ENCODE measurements at places on chromosomes 2 and 18.

DNA sequence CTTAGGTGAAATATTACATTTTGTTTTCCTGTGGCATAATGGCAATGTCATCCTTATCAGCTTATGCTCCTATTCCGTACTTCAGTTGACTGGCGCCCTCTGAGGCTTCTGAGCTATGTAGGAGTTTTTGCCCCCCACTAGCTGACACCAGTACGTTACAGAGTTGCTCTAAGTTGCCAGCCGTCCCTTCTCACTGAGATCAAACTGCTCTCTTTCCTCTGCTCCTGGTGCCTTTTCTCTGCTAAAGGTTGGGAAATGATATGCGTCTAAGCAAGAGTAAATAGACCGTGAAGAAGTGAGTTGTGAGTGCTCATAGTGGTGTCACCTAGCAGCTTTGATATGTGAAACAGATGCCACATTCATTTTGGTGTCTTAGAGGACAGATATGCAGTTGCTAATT is 99.2 kb downstream of the RAPGEF4 start:
- no peak for DNase-seq
- H3K4me1 ChIP-seq, result no peaks in the 10 kb centered on the region
- no peak overlapping the region for H3K27ac ChIP-seq
- no peaks in the 10 kb centered on the region for H3K36me3 ChIP-seq
- H3K4me3 ChIP-seq, result no peak overlapping the region

- H3K27me3 ChIP-seq, result no peaks in the 10 kb centered on the region
- DNase-seq, result no peak
- H3K4me1 ChIP-seq, result no peaks in the 10 kb centered on the region
- no peak overlapping the region for H3K27ac ChIP-seq
These were observed 426.7 kb upstream of the SMIM21 start for GRCh38 chr18:75854174-75854573.

GRCh38 chr2:120239488-120240287 is 13.0 kb upstream of the RALB start:
- H3K36me3 ChIP-seq, result no peaks in the 10 kb centered on the region
- no peak overlapping the region for H3K27ac ChIP-seq
- H3K27me3 ChIP-seq, result no peaks in the 10 kb centered on the region
- DNase-seq, result peak; percentile 17
- no peak overlapping the region for H3K4me3 ChIP-seq

DNA sequence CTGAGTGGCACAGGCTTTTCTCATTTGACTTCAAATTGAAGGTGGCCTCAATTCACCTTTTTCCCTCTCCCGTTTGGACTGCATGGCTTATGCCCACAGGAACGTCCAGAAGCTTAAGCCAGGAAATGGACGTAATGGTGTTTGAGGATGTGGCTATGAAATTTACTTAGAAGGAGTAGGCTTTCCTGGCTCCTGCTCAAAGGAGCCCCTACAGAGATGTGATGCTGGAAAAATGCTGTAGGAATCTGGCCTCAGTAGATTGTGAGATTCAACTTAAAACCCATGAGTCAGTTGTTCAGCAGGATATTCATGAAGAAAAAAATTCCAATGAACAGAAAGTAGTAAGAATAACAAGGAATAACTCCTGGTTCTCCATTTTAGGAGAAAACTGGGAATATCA is 129.0 kb downstream of the ICOS start:
- H3K4me1 ChIP-seq, result no peaks in the 10 kb centered on the region
- no peak overlapping the region for H3K4me3 ChIP-seq
- no peaks in the 10 kb centered on the region for H3K27me3 ChIP-seq
- H3K36me3 ChIP-seq, result no peaks in the 10 kb centered on the region
- no peak for DNase-seq

- no peaks in the 10 kb centered on the region for H3K36me3 ChIP-seq
- no peaks in the 10 kb centered on the region for H3K4me1 ChIP-seq
- no peak overlapping the region for H3K4me3 ChIP-seq
- DNase-seq, result no peak
- H3K27ac ChIP-seq, result no peak overlapping the region
- H3K27me3 ChIP-seq, result no peaks in the 10 kb centered on the region
These were observed 190.1 kb upstream of the SLC35G4 start for GRCh38 chr18:11419338-11419737.

GRCh38 chr18:78939734-78940494 is 39.7 kb upstream of the SALL3 start:
- no peak for DNase-seq
- H3K4me3 ChIP-seq, result no peak overlapping the region
- no peak overlapping the region for H3K27ac ChIP-seq
- H3K4me1 ChIP-seq, result no peaks in the 10 kb centered on the region
- no peaks in the 10 kb centered on the region for H3K27me3 ChIP-seq

DNA sequence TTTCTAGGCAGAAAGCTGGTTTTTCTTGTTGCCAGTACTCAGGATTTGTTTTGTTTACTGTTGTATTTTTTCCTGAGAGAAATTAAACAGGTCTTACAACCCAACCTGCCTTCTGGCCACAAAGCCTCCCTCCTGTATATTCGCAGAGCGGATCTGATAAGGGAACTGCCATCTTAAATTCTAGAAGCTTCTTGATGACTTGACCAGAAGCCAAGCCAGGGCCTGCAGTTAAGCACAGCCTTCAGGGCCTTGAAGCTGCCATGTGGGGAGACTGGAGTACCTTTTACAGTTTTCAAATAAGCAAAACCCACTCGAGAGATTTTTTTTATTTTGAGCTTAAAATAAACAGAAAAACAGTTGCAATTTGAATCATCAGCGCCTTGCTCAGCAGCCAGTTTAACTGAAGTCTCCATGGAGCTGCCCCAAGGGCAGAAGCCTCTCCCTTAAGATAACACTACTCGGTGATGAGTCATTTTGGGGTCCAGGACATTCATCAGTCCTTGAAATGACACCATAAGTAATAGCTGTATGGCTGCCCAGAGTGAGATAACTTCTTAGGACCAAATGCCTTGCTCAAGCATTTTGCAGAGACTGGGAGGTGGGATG is 51.5 kb upstream of the PHLPP1 start:
- no peaks in the 10 kb centered on the region for H3K27me3 ChIP-seq
- H3K27ac ChIP-seq, result no peak overlapping the region
- H3K4me3 ChIP-seq, result no peak overlapping the region
- no peaks in the 10 kb centered on the region for H3K4me1 ChIP-seq
- no peaks in the 10 kb centered on the region for H3K36me3 ChIP-seq

GRCh38 chr18:58784601-58785137 is 80.0 kb upstream of the ZNF532 start:
- no peaks in the 10 kb centered on the region for H3K27me3 ChIP-seq
- no peak overlapping the region for H3K4me3 ChIP-seq
- peaks cover 42% of the 10 kb centered on the region for H3K4me1 ChIP-seq
- peak; percentile 77 for DNase-seq

DNA sequence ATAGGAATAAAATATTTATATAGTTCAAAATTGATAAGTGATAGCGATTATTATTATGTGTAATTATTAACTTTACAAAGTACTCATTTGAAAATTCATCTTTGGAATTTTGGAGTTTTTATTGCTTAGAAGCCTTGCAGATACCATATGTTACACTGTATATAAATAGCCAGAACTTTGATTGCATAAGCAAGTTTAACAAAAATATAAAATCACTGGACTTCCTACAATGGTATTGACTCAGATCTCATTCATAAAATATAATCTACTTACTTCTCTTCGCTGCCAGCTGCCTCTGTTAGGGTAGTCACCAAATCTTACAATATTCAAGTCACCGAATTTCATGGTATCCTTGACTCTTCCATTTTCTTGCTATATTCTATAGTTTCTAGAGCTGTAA is 22.5 kb downstream of the KLHL14 start:
- no peak overlapping the region for H3K27ac ChIP-seq
- no peak for DNase-seq
- H3K4me1 ChIP-seq, result no peaks in the 10 kb centered on the region

DNA sequence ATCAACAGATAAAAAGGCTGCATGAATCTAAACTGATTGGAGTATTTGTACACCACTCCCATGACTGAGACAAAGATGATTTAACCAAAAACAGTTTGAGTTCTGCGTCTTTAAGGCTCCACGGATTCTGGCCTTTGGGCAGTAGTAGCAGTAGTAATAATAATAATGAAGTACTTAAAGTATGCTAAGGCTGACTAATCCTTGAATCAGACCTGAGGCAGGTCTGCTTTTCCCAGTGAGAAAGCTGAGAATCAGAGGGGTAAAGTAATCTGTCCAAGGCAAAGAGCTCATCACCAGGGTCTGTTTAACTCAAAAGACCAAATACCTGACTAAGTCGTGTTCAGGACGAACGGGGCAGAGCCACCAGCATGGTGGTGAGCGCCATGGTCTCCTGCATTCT is 61.4 kb downstream of the ID2 start:
- H3K27me3 ChIP-seq, result no peaks in the 10 kb centered on the region
- peaks cover 15% of the 10 kb centered on the region for H3K36me3 ChIP-seq
- no peak for DNase-seq
- no peaks in the 10 kb centered on the region for H3K4me1 ChIP-seq
- H3K4me3 ChIP-seq, result no peak overlapping the region

- H3K4me1 ChIP-seq, result no peaks in the 10 kb centered on the region
- no peak overlapping the region for H3K4me3 ChIP-seq
- H3K36me3 ChIP-seq, result no peaks in the 10 kb centered on the region
- DNase-seq, result no peak
These were observed 9.8 kb upstream of the FZD5 start for GRCh38 chr2:207779523-207779922.

- H3K36me3 ChIP-seq, result no peaks in the 10 kb centered on the region
- H3K27me3 ChIP-seq, result no peaks in the 10 kb centered on the region
- no peak for DNase-seq
- no peak overlapping the region for H3K27ac ChIP-seq
- H3K4me3 ChIP-seq, result no peak overlapping the region
These were observed 343.7 kb upstream of the MEX3C start for GRCh38 chr18:51541230-51541629.

DNA sequence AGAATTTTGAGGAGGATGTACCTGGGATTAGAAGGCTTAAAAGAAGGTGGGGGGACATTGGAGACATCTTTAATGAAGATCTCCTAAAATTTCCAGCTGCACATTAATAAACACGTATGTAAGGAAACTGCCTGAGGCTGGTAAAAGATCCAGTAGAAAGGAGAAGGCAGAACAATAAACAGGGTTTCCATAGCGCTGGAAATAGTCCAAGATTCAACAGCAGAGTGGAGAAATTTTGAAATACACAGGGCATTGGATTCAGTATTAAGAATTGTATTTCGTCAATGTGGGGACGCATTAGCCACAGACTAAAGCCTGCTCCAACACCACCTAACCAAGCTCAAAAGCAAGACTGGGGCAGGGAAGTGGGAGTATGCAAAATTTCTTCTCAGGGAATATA is 606.9 kb upstream of the NRXN1 start:
- H3K4me3 ChIP-seq, result no peak overlapping the region
- H3K4me1 ChIP-seq, result no peaks in the 10 kb centered on the region
- no peaks in the 10 kb centered on the region for H3K27me3 ChIP-seq

DNA sequence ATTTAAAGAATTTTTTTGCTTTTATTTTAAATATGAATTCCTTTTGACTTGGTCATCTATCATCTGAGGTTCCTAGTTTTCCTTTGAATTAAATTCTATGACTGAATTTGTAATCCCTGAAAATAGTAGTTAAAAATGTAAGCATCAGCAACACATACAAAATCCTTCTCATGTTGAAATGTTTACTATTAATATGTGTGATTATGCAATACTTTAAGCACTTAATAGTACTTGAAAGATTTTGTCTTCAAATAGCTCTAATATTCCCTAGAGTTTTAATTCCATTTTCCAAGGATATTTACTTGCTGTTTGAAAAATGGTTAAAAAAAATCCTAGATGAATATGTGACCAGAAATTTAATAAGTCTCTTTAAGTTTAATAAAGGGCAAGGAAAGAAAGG is 26.6 kb upstream of the SPATS2L start:
- no peak for DNase-seq
- no peaks in the 10 kb centered on the region for H3K27me3 ChIP-seq
- no peaks in the 10 kb centered on the region for H3K36me3 ChIP-seq
- H3K4me3 ChIP-seq, result no peak overlapping the region
- no peak overlapping the region for H3K27ac ChIP-seq
- H3K4me1 ChIP-seq, result no peaks in the 10 kb centered on the region

GRCh38 chr2:217622205-217623060 is 380.4 kb downstream of the TNS1 start:
- no peaks in the 10 kb centered on the region for H3K27me3 ChIP-seq
- H3K36me3 ChIP-seq, result no peaks in the 10 kb centered on the region
- H3K4me1 ChIP-seq, result no peaks in the 10 kb centered on the region
- DNase-seq, result no peak

GRCh38 chr2:98441706-98442450 is 2.8 kb upstream of the INPP4A start:
- no peak for DNase-seq
- H3K4me3 ChIP-seq, result no peak overlapping the region
- no peak overlapping the region for H3K27ac ChIP-seq
- no peaks in the 10 kb centered on the region for H3K36me3 ChIP-seq
- H3K4me1 ChIP-seq, result peaks cover 17% of the 10 kb centered on the region
- no peaks in the 10 kb centered on the region for H3K27me3 ChIP-seq

DNA sequence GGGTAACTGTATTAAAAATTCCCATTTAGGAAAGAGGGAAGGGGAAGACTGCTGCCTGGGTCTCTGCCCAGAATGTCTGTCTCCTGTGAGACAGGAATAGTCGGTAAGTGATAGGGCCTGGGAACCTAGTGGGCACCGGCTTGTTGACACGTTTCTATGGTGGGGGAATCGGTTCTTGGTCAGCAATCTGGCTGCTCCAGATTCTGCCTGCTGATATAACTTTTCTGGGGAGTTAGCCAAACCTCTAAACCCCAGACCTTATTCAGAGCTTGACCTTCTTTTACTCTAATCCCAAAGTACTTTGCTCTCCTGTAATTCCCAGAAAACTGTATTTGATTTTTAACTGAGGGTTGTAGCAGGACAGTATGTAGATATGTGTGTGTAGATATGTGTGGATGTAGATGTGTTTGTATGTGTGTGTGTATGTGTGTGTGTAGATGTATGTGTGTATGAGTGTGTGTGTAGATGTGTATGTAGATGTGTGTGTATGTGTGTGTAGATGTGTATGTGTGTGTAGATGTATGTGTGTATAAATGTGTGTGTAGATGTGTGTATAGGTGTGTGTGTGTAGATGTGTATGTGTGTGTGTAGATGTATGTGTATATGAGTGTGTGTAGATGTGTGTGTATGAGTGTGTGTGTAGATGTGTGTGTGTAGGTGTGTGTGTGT is 61.8 kb upstream of the TXNDC2 start:
- DNase-seq, result no peak
- H3K4me3 ChIP-seq, result no peak overlapping the region
- peaks cover 56% of the 10 kb centered on the region for H3K4me1 ChIP-seq

DNA sequence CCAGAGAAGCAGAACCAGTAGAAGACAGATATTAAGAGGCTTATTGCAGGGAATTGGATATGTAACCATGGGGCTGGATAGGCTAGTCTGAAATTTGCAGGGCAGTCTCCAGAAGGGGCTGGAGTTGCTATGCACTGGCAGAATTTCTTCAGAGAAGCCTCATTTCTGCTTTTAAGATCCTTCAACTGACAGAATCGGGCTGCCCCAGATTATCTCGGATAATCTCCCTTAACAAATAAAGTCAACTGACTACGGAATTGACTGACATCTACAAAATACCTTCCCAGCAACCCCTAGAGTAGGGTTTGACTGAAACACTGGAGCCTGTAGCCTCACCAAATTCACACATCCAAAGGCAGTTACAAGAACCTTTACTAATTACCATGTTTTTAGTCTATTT is 136.4 kb downstream of the SOCS6 start:
- peaks cover 29% of the 10 kb centered on the region for H3K4me1 ChIP-seq
- H3K36me3 ChIP-seq, result no peaks in the 10 kb centered on the region
- H3K27ac ChIP-seq, result no peak overlapping the region
- H3K4me3 ChIP-seq, result no peak overlapping the region
- DNase-seq, result no peak
- H3K27me3 ChIP-seq, result no peaks in the 10 kb centered on the region

- no peak overlapping the region for H3K4me3 ChIP-seq
- H3K4me1 ChIP-seq, result no peaks in the 10 kb centered on the region
- no peak overlapping the region for H3K27ac ChIP-seq
- H3K36me3 ChIP-seq, result no peaks in the 10 kb centered on the region
- no peak for DNase-seq
- H3K27me3 ChIP-seq, result no peaks in the 10 kb centered on the region
These were observed 57.9 kb downstream of the CDH7 start for GRCh38 chr18:65808759-65809158.
